Fibroblast of skin of back (primary cell): ENCODE measurements at places on chromosomes 5 and 9.
A peak's percentile ranks its signal among the peaks of the same experiment; 100 is the strongest.

DNA sequence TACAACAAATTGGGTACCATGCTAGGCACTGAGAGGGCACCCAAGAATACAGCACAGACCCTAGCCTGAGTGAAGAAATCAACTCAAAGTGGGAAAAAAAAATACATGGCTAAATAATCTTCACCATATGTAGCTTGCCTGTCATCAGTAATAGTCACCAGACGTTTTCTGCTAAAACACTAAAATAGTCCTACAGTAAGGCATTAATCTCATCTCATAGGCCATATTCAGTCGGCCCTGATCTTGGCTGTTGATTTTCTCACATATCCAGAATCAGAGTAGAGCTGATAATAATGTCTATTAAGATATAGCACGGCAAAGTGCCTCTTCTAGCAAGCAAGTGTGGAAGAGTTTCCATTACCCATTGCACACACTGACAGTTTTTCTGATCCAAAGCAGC, 322.1 kb upstream of the SLC30A5 start:
- DNase-seq: no peak

GRCh38 chr9:121217609-121218292, 16.1 kb upstream of the RAB14 start:
- peak; percentile 65 for DNase-seq

GRCh38 chr5:7678030-7678429, 172.9 kb downstream of the CFAP90 start:
- no peak for DNase-seq

GRCh38 chr9:68523367-68523936, 17.2 kb downstream of the TMEM252 start:
- DNase-seq: no peak

DNA sequence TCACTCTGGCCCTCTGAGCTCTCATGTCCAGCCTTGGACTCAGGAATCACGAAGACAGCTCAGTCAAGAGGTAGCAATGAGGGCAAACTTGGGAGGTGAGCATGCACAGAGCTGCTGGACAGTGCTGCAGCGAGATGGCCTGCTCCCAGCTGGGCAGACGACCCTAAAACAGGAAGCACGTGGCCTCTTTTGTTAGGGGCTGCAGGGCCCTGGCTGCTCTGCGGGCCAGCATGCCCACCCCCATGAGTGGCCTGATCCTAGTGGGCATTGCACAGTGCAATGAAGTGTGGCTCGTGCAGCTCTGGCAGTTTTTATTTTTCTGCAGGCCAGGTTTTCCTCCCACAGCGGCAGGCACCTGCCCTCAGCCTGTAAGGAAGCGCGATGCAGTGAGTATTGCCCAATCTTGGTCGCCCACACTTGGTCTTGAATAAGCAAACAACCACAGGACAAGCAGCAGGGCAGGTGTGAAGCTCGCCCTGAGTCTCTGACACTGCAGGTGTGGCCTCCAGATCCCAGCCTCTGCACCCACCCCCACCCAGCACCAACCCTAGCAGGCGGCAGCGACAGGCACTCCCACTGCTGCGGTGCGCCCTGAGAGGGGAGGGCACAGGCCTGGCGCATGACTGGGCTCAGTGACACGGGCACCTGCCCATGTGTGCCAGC, 60.8 kb downstream of the SEMA4D start:
- DNase-seq: no peak

DNA sequence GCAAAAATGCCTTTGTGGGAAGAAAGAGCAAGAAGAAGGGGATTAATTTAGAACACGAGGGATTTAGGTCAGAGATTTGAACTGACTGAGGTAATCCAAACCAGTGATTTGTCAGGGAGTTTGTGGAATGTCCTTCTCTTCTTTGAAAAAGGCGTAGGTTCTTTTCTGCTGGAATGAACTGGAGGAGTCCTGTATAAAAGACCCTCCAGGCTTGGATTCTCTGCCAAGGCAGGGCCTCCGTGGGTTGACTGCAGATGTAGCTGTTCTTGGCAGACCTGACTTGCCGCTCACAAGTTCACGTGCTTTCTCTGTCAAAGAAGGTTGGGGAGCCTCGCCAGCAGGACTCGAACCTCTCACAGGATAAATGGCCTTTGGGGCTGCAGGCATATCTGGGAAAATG, 62.8 kb upstream of the STC2 start:
- DNase-seq: no peak

GRCh38 chr9:122097679-122098315, 4.7 kb upstream of the TTLL11 start:
- no peak for DNase-seq

GRCh38 chr9:38432922-38433510, 8.8 kb upstream of the IGFBPL1 start:
- peak; percentile 52 for DNase-seq

- DNase-seq: no peak
Measured at GRCh38 chr5:66859526-66859925, 263.3 kb downstream of the MAST4 start.

GRCh38 chr5:142013734-142014521, 1.1 kb upstream of the GNPDA1 start:
- peak; percentile 25 for DNase-seq

DNA sequence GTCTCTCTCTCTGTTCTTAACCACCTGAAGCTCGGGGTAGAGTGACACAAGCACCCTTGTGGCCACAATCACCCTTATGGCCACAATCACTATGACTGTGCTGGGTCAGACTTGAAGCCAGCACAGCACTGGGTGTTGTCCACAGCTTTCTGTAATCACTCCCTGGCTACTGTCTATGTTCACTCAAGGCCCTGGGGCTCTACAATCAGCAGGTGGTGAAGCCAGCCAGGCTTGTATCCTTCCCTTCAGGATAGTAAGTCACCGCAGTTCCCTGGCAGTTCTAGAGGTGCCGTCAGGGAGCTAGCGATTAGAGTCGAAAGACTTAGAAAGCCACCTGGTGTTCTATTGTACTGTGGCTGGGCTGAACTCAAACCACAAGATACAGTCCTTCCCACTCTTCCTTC, 44.2 kb downstream of the GDA start:
- DNase-seq: no peak

- peak; percentile 97 for DNase-seq
Measured at GRCh38 chr5:97838214-97838613, 655.2 kb upstream of the RIOK2 start.

DNA sequence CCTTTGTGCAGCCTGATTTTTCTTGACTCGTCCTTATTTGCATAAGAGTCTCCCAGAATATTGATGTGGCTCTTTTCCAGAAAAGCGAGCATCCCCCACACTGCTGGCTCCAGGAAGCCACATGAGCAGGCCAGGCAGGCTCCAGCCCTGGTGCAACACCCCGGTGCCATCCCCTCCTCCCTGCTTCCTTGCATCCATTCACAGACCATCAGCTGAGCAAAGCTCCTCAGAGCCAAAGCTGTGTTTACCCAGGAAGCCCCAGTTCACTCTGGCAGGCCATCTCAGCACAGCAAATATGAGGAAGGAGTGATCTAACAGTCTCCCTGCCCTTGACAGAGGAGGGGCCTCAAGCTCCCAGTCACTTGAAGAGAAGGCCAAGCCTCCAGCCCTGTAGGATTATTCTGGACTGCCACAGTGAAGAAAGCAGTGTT, 34.4 kb downstream of the INSYN2B start:
- peak; percentile 90 for DNase-seq

GRCh38 chr5:73438645-73439470, 9.7 kb downstream of the FOXD1 start:
- no peak for DNase-seq

- DNase-seq: no peak
Measured at GRCh38 chr5:68260467-68260866, 44.9 kb downstream of the PIK3R1 start.

- peak; percentile 59 for DNase-seq
Measured at GRCh38 chr9:78369639-78370219, 72.8 kb downstream of the PSAT1 start.

DNA sequence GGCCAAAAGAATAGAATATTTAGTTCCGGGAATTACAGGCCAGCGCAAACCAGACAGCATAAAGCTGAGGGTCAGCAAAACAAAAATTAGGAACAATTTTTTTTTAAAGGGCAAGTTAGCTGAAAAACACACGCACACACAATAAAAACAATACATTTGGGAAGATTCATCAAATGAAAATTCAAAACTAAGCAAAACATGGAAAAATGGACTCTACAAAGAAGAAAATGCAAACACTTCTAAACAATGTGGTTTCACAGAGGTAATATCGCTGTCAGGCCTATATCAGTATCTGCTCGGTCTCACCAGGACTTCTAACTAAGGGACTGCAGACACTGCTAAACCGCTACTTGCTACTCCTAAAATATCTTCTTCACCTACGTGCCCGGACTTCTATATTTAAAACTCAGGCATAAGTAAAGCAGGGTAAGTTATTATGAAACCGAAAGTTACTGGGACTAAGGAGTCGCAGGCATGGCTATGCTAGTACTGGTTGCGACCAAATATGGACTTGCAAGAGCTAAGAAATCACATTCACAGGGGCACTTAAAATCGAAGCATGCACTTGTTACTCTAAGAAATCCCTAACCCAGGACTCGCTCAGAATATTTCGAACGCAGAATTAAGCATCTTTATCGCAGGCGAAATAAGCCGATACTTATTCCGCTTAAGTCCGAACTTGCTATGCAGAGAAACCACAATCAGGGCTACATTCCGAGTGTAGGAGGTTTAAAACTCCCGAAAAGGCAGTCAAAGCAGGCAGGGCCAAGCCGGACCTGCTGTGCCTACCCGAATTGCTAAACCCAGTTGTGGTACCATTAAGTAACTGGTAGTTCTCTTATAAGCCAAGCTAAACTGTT, 2.3 kb downstream of the ANXA2R start:
- DNase-seq: peak; percentile 89

DNA sequence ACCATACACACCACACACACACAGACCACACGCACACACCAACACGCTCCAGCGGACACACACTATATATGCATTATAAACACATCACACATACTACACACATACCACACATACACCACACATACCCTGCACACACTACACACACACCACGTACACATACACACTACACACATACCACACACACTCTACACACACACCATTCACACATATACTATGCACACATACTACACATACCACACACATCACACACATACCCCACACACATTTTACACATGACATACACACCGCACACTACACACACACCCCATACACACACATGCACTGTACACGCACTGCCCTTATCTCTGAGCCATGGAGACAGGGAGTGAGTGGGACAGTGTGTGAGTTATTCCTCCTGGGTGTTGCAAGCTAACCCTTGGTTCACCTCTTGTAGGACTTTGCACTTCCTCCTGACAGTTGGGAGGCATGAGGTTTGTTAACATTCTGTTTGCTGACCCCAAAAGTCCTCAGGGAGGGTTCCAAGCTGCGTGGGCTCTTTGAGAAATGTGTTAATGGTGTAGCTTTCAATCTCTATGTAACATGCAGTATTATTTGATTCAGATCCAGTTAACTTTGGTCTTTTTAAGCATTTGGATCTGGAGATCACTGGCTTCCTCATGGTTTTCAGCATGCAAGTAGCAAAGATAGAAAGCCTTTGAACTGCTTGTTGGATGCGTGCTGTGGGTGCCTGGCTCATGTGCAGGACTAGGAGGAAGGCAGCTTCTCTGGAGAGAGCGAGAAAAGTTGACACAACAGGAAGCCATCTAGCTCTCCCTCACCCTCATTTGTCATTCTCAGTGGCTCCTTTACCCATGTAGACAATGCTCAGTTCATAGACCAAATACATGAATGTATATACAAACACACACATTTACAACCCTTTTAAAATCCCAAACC, 13.7 kb downstream of the IL31RA start:
- no peak for DNase-seq

DNA sequence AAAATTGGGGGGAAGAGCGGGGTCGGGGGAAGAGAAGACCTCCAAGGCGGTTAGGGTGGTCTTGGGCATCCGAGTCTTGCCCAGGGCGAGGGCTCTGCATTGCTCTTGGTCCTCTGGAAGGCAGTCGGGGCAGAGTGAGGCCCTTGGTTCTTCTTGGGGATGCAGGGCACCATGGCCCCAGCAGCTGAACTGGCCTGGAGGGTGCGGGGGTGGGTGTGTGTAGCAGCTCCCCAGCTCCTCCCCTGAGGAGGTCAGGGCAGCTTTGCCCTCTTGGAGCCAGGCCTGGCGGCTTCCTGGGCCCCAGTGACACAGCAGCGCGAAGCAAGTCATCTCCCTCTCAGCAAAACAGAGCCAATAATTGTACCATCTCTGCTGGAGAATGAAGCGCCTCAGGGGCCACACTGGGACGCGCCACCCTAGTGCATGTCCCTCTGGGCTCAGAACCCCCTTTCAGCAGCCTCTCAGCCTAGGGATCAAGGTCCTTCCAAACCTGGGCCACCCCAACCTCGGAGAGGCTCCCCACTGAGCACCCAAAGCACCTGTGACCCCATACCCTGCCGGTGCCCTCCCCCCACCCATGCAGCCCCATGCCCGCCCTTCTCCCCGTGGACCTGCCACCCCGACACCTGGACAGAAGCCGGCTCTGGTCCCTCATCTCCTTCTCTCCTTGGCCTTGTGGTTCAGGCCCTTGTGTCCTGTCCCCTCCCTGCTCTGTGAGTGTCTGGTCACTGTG, 10.4 kb upstream of the RXRA start:
- DNase-seq: no peak

GRCh38 chr5:14552017-14552416, 29.6 kb upstream of the OTULINL start:
- DNase-seq: no peak

- peak; percentile 19 for DNase-seq
Measured at GRCh38 chr5:81393783-81394718, at the start of gene ACOT12. ACOT12 (minus strand) TSS chr5:81394134; CDS start chr5:81394114, 20 bp downstream.

DNA sequence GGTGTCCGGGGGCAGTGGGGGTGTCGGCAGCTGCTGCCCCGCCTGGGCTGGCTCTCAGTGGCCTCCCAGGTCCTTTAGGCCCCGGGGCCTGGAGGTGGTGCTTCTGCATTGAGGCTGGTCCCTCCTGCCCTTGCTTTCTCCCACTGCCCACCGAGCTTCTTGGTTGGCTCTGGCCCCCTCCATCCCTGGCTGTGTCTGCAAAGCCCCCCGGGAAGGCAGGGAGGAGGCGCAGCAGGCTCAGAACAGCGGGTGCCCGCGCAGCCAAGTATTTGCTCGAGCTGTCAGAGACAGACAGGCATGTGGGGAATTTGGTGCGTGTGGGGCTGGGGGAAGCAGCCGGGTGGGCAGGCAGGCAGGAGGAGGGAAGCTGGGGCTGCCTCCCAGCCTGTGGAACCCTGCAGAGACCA, 11.5 kb downstream of the CXXC5 start:
- peak; percentile 83 for DNase-seq

- DNase-seq: no peak
Measured at GRCh38 chr5:160451281-160451680, 29.6 kb downstream of the PTTG1 start.

DNA sequence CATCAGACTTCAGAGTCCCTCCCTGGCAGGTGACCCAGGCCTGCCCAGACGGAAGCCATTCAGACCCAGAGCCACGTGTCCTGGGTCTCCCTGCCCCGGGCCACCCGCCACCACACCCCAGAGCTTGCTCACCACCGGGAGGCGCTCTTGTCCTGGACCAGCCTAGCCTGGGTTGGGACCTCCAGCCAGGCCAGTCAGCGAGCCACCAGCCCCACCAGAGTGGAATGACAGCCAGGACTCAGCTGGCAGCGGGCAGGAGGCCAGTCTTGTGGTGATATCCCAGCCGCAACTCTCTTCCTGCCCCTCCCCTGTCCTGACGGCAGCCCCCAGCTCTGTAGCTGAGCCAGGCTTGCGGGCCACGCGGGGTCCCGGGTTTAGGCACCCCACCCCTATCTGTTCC, 1.7 kb upstream of the PTGDS start:
- DNase-seq: peak; percentile 24

GRCh38 chr5:36877667-36878391, 1.3 kb downstream of the NIPBL start:
- DNase-seq: peak; percentile 39
